ENCODE measurements at places on chromosomes 2 and 18.

DNA sequence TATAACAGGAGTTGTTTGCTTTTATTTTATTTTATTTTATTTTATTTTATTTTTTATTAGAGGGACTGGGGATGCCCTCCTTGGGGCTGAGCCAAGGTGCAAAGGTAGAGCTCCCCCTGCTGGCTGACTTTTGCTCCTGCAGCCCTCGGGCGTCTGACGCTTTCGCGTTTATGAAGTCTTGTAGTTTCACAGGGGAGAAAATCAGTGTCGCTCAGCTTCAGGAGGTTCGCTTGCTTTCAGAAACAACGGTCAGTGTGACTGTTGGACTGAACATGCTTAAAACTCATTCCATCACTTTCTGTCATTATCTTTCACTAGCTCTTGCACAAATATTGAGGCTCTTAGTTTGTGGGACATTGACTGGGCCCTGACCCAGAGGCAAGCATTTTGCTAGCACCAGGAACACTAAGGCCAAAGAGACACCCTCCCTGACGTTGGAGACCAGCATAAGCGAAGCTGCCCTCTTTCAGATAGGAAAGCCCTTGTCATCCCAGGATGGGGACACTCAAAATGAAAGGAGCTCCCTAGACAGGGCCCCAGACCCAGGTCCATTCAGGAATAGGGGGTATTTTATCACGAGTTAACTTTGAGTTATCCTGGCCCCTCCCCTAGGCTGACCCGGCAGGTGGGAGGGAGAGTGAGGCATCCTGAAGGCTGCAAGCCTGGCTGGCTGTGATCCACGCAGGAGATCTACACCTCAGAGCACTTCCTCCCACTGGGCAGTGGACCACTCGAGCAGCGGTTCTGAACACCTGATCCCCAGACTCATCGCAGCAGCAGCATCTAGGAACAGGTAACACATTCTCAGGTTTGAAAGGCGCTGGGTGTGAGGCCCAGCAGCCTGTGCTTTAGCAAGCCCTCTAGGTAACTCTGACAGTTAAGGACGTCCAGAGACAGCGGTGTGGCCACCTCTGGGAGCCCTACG lies 34.4 kb downstream of the LGALSL start:
- no peak for DNase-seq

GRCh38 chr2:10410001-10410822 lies 37.9 kb downstream of the ODC1 start:
- no peak for DNase-seq

- no peak for DNase-seq
These were observed 132.5 kb upstream of the LHCGR start for GRCh38 chr2:48888066-48888465.

GRCh38 chr2:150138587-150138986 lies 348.9 kb downstream of the RND3 start:
- DNase-seq, result no peak

- DNase-seq, result no peak
These were observed 85.7 kb downstream of the CEP192 start for GRCh38 chr18:13076886-13077285.

GRCh38 chr2:203870481-203870880 lies 2.9 kb downstream of the CTLA4 start:
- no peak for DNase-seq

- peak; percentile 81 for DNase-seq
These were observed 532.8 kb downstream of the FBXO15 start for GRCh38 chr18:73614812-73615211.

DNA sequence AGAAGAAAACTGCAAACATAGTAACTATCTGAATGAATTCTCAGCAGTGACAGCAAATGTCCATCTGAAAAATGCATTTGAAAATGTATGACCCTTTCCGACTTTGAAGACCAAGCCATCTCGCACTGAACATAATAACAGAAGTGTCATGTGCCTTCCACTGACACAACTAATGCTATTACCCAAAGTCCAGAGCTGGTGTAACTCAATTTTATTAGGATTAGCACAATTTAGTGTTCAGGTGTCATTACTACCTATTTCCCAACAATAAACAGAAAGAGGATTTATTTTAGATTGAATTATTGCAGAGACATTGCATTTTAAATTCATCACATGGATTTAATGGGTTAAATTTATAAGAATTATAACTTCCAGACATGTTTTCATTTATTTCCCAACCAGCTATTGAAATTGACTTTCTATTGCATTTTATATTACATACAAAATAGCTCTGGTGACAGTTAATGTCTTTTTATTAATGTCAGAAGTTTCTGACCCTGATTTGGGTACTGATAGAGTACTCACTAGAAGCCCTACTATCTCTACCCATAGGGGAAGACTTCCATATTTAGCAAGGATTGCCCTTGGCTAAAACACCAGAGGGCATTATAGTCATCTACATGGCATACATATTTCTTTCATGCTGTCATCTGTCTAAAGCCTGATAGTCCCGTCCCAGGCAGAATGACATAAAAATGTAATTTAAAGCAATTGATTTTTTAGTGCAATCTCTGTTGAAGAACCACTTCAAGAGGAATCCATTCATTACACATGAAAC lies 7.0 kb upstream of the STK39 start:
- DNase-seq, result no peak

DNA sequence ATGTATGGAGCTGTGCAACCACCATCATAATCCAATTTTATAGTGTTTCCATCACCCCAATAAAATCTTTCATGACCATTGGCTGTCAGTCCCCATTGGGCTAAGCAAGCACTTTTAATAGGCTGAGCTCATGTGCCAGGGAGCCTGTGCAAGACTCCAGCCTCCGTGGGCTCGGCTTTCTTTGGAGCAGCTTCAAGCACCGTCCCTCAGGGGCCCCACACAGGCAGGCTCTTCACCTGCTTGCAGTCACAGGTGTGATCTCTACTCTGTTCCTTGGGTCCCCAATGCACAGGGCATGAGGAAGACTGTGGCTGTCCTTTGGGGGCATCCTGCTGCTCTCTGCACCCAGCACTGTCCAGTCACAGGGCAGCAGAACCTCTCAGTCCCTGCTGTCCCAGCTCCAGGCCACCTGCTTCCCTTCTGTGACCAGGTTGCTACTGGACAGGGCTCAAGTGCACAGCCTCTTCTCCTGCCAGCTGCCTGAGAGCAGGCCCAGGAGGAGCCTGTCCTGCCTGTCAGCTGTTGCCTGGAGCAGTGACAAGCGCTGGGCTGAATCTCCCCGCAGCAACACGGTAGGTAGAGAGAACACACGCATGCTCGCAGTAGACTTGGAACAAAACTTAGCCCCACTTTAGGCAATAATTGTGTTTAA lies 40.7 kb upstream of the TMEM131 start:
- no peak for DNase-seq

Data from HS-5 (cell line).